Epithelial cell of alveolus of lung (primary cell): ENCODE measurements at places on chromosomes 7 and 10. TPM values are rescaled to one million over a fixed set of nuclear protein-coding genes. Genes with fewer than 3 reads are reported as not detected.

The DBF4 gene
- 31.0 and 33.2 TPM in 2 replicates for total RNA-seq

The KCP gene
- not detected in 2 replicates for total RNA-seq

The MRLN gene
- total RNA-seq = not detected in 2 replicates

The CALHM1 gene
- total RNA-seq = not detected in 2 replicates

The SAP25 gene
- total RNA-seq = 1.5 TPM in 1 of 2 replicates, not detected in the other

The AS3MT gene
- 0.78 and 1.8 TPM in 2 replicates for total RNA-seq

The NUTM2B gene
- total RNA-seq = 0.39 and 1.8 TPM in 2 replicates

The LRIT2 gene
- total RNA-seq = not detected in 2 replicates

The PRPS1L1 gene
- total RNA-seq = not detected in 2 replicates

The AGR2 gene
- total RNA-seq = 5.2 TPM in 1 of 2 replicates, not detected in the other

The FBXL13 gene
- 0.16 and 0.39 TPM in 2 replicates for total RNA-seq
